ENCODE measurements at places on chromosomes 7 and 10.

DNA sequence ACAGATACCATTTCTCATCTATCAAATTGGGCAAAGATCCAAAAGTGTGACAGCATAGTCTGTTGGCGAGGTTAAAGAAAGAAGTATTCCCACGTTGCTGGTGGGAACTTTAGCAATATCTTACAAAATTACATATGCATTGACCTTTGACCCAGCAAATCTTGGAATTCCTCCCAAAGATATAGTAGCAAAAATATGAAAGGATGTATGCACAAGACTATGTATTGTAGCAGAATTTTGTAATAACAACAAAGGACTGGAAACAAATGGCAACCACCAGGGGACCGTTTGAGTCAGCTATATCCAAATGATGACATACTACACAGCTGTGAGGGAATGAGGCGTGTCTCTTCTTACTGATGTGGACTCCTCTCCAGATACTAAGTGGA lies 50.2 kb downstream of the KCNH2 start:
- DNase-seq = no peak

GRCh38 chr10:87585565-87586514 lies 73.8 kb upstream of the PAPSS2 start:
- DNase-seq = no peak

- DNase-seq = no peak
Measured at GRCh38 chr7:71595176-71595575, 463.2 kb downstream of the GALNT17 start.

- DNase-seq = no peak
Measured at GRCh38 chr10:46542567-46543465, 13.6 kb downstream of the GPRIN2 start.

- no peak for DNase-seq
Measured at GRCh38 chr10:118729200-118729599, 25.6 kb downstream of the CACUL1 start.

DNA sequence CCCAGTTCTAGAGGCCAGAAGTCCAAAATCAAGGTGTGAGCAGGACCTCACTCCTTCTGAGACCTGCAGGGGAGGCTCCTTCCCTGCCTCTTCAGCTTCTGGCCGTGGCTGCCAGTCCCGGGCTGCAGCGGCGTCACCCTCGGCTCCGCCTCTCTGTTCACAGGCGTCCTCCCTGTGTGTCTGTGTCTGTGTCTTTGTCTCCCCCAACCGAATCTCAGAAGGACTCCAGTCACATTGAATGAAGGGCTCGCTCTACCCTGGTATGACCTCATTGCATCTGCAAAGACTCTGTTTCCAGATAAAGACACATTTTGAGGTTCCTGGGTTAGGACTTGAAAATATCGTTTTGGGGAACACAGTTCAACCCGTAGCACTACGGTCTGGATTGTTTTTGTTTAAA lies 33.1 kb upstream of the GALNT11 start:
- peak; percentile 38 for DNase-seq

- DNase-seq = no peak
Measured at GRCh38 chr7:2201128-2201527, 31.6 kb downstream of the MAD1L1 start.

DNA sequence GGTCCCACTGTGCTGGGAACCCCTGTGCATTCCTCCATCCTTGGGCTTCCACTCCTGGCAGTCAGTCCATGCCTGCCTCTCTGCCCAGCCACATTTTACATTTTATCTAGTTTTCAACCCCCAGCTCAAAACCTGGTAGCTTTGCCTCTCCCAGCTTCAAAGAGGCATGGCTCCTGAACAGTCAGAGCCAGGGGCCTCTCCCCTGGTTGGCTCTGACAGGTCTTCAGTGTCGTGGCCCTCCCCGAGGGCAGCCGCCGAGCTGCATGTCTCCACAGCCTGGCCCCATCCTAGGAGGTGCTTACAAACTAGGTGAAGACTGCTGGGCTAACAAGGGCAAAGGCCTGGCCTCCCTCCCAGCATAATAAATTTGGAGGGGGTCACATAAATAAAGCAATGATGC lies 14.8 kb downstream of the COBL start:
- no peak for DNase-seq

GRCh38 chr7:16579216-16579615 lies 52.6 kb downstream of the LRRC72 start:
- no peak for DNase-seq

GRCh38 chr7:6553448-6554044 lies 2.3 kb upstream of the GRID2IP start:
- no peak for DNase-seq

DNA sequence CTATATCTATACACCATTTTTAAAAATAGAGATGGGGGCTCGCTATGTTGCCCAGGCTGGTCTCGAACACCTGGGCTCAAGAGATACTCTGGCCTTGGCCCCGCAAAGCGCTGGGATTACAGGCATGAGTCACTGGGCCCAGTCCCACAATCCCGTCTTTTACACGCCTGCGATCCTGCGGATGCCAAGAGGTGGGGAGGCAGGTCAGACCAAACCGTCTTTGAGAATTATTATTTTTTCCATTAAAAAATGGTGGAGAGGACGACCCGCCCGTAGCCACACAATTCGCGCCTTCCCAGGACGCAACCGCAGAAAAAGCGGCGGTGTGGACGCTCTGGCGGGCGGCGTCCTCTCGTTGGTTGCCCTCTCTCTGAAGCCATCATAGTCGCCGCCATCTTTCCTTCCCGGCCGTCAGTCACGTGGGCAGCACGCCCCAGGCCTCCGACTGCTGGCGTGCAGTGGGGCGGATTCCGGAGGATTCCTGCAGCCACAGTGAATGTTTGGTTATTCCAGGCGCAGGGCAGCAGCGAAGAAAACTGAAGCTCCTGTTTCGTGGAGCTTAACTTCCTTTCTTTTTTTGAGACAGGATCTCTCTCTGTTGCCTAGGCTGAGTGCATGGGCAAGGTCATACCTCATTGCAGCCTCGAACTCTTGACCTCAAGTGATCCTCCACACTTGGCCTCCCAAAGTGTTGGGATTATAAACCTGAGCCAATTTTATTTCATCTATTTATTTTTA lies 9.9 kb upstream of the EPHB4 start:
- peak; percentile 80 for DNase-seq

GRCh38 chr10:61110188-61110844 lies 166.3 kb upstream of the RHOBTB1 start:
- no peak for DNase-seq

DNA sequence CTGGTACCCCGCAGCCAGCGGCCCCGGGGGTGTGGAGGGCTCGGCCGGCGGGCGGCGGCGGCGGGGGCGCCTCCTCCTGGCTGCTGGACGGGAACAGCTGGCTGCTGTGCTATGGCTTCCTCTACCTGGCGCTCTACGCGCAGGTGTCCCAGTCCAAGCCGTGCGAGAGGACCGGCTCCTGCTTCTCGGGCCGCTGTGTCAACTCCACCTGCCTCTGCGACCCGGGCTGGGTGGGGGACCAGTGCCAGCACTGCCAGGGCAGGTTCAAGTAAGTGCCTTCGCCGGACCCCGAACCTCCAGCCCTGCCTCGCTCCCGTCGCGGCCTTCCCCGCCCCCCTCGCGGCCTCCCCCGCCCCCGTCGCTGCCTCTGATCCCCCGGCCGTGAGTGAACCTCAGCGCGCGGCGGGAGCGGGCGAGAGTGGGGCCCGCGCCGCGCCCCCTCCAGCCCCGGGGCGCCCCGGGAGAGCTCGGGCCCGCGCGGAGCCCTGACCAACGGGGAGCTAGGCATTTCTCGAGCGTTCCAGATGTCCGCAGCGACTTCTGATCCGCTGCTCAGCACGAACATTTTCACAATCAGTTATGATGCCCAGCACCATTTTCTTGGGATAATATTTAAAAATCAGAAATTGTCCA lies 727 bp downstream of the ATRNL1 start:
- DNase-seq = no peak

- DNase-seq = no peak
Measured at GRCh38 chr10:107579970-107580369, 415.5 kb upstream of the SORCS1 start.

- DNase-seq = no peak
Measured at GRCh38 chr10:13019280-13019679, 17.8 kb upstream of the CCDC3 start.

GRCh38 chr10:61857746-61858145 lies 43.8 kb upstream of the ARID5B start:
- no peak for DNase-seq

DNA sequence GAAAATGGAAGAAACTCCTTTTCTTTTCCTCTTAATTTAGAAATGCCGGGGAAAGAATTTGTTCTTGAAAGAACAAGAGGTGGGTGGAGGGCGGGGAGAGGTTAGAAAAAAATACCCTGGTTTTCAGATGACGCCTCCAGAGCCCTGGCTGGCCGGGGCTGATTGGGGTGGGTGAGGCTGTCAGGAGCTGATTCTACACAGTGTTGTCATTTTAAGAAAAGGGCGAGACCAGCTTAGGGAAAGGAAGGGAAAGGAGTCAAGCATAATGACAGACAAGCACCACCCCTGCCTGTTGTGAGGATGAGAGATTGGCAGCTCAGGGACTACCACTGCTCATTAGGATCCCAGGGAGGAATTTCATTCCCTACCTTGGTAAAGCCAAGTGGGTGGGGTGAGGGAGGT lies 9.9 kb upstream of the FAM180A start:
- DNase-seq = no peak

DNA sequence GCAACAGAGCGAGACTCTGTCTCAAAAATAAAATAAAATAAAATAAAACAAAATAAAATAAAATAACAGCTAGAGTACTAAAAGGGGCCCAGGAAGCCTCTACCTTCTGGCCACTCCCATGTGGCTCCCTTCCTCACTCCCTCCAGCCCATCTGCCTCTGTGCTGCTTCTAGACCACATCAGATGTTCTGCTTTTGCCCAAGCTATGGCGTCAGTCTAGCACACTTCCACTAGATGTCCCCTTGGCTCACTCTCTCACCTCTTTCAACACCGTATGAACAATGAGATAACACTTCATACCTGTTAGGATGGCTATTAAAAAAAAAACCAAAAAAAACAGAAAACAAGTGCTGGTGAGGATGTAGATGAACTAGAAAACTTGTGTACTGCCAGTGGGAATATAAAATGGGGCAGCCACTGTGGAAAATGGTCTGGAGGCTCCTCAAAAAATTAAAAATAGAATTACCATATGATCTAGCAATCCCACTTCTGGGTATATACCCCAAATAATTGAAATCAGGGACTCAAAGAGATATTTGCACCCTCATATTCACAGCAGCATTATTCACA lies 132.3 kb downstream of the ARHGAP22 start:
- DNase-seq = no peak
